ENCODE measurements at places on chromosomes 6 and 20.
A peak's percentile ranks its signal among the peaks of the same experiment; 100 is the strongest.

DNA sequence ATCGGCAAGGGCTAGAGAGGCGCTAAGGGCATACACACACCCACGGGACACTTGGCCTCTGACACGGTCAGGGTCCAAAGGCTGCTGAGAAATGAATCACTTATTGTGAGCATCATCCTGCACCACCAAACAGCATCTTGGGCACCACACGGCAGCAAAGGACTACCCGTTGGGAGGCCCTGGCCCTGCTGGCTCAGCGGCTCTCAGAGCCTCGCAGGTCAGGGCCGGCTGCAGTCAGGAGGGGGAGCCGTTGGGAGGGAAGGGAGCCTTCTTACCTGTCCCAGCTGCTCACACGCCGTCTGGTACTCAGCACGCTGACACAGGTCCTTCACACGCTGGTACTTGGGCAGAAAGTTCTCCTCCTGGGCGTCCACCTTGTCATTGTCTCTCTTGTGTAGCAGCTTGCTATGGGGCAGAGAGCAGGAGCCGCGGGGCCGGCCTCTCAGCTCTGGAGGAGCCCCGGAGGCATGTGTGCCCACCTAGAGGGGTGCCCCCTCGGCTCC is 109.0 kb downstream of the SULF2 start:
- no peak for DNase-seq

DNA sequence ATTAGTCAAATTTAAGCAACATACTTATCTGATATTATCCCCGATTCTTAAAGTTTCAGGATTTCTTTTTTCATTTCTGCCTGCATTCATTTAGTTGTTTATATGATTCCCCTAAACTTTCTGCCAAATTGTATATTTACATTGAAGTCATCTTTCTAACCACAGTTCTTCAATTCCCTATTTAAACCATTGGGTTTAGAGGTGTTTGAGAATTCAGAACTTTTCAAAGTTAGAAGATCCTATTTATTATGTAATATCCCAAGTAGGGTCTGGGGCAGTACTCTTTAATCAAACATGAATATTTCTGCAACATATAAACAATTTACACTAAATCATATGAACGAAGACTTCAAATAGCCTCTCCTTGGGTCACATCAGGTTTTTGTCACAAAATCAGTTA is 52.9 kb downstream of the KLHL31 start:
- DNase-seq: no peak

DNA sequence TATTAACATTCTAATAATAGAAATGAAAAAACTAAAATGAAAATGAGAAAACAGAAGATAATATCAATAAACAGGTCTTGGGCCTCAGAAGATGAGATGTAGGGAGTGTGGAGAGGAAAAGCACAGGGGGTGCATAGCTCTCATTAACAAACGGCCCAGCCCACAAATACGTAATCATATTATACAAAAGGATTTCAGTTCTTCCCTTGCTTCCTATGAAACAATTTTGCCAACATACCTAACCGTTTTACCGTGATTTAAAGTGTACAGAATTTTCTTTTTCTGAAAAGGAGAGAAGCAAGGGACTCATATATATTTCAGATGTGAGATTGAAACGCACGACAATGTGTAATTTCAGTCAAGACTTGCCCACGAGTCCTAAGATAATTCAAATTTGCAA is 136.0 kb downstream of the HFE start:
- no peak for DNase-seq

DNA sequence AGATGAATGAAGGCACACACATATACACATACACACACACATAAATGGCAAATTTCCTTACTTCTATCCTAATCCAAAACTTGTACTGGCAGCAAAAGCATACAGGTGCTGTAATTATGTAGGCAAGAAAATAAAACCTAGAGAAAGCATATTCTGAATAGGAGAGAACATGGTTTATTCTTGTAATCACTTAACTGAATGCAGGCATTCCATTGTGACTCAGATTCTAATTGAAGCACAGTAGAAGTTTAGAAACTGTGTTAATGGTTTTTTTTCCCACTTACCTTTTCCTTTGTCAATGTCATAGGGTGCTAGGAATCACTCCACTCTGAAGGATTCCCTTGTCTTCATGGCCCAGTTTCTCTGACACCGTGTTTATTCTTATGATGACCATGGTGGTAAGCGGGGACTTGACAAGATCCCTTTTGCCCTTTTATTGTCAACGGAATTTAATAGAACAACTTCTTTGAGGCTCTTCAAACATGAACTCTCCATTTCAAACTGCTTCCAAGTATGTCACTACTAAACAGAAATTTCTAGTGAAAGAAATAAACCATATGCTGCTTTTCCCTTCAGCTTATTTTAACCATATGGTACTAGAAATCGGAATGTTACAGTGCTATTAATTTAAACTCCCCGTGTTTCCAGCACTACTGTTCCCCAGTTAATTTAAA is 164.2 kb downstream of the OGFRL1 start:
- DNase-seq: no peak

GRCh38 chr6:144265390-144265789 is 19.7 kb upstream of the UTRN start:
- DNase-seq: no peak

DNA sequence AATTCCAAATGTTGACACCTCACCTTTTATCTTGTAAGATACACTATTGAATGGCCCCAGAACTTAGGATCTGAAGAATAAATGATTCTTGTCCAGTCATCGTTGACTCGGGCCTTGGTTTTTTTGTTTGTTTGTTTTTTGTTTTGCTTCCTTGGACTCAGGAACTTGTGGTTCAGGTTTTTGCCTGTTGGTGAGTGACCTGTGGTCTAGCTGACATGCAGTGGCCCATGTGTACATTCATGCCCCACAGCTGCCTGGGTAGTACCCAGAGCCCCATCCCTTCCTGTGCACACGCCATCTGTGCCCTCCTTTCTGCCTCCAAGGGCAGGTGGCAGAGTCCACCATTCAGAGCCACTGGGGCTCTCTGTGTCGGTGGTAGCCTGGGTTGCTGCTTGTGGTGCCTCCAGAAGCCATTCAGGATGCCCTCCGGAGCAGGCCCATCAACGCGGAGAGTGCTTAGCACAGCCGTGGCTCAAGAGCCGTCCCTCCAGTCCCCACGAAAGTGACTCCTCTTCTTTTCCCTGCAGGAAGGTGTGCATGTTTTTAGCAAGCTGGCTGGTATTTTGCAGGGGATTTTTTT is 85.9 kb downstream of the SYNJ2 start:
- no peak for DNase-seq

DNA sequence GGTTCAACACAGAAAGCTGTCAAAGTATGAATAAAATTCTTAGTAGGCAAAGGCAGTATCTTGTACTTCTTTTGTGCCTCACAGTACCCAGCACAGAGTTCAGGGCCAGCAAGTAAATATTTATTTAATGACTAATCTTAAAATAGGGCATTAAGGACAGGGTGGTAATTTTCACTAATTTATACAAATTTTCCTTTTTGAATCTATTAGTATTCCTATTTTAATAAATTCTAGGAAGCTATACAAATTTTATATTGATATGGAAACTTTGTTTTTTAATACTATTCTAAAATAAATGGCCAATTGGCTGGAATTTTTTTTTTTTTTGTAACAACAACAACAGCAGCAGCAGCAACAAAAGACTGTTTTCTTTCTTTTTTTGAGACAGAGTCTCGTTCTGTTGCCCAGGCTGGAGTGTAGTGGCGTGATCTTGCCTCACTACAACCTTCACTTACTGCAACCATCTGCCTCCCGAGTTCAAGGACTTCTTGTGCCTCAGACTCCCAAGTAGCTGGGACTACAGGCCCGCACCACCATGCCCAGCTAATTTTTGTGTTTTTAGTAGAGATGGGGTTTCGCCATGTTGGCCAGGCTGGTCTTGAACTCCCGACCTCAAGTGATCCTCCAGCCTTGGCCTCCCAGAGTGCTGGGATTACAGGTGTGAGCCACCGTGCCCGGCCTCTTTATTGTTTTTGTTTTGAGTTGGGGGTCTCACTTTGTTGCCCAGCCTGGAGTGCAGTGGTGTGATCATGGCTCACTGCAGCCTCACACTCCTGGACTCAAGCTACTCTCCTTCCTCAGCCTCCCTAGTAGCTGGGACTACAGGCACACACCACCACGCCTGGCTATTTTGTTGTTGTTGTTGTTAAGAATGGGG is 85.2 kb downstream of the FKBP5 start:
- no peak for DNase-seq

DNA sequence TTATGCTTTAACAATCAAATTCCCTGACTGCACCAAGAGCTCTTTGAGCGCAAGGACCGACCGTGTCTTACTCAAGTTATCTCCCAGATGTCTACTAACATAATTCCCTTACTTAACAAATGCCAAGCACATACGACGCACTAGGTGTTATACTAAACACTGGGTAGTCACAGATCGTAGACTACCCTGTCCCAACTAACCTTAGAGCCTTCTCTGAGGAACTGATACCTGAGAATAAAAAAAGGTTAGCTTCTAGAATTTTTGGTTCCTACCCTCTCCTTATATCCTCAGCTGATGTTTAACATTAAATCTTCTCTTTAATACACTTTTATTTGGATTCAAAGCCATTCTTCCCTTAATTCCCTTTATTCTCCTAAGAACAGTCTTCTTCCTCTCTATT is 38.5 kb downstream of the EPB41L2 start:
- DNase-seq: no peak

DNA sequence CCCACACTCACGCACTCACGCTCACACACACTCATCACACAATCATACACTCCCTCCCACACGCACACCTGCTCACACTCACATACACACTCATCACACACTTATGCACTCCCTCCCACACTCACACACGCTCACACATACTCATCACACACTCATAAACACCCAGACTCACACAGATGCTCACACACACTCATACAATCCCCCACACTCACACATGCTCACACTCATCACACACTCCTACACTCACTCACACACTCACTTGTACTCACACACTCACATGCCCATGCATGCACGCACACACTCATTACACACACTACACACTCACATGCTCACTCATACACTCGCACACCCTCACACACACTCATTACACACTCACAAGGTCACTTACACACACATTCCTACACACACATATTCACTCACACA is 131.1 kb upstream of the PDE10A start:
- no peak for DNase-seq

DNA sequence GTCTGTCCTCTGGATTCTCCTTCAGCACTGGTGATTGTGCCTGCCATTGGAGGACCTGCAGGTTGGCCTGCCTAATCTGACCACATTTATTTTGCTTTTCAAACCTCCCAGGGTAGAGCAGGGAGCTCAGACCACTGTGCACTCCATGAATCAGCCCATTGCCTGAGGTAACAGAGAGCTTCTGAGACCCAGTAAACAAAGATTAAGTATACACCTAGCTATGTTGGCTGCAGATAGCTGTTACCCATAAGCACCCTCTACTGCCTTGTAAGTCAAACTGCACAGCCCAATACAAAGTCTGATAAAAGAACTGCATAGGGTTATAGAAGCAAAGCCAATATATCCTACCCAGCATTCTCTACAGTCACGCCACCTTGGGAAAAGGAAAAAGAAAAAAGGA is 338.7 kb downstream of the HTR1B start:
- no peak for DNase-seq

- DNase-seq: peak; percentile 9
Measured at GRCh38 chr6:72348926-72349325, 272.9 kb upstream of the KCNQ5 start.

- DNase-seq: peak; percentile 35
Measured at GRCh38 chr20:1764136-1765033, 106.8 kb upstream of the SIRPG start.

- DNase-seq: no peak
Measured at GRCh38 chr20:37816726-37817125, 86.2 kb upstream of the VSTM2L start.

- DNase-seq: no peak
Measured at GRCh38 chr20:53786071-53786444, 192.4 kb upstream of the ZNF217 start.

GRCh38 chr20:584161-584970 is 25.7 kb downstream of the TCF15 start:
- no peak for DNase-seq

DNA sequence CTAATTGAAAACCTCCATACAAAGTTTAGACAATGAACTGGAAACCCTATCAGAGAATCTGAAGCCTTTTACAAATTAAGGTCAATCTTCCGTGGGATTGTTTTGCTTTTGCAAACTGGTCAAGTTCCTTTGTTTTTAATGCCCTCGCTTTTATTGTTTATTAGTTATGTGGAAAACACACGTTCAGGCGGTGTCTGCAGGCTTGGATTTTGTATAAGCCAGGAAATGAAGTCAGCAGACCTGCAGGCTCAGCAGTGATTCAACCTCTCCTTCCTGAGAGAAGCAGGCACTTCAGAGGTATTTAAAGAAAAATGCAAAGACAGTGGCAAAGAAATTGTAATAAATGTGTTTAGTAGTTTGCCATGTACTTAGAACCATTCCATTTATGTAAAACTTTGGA is 103.4 kb upstream of the PDE10A start:
- peak; percentile 5 for DNase-seq

DNA sequence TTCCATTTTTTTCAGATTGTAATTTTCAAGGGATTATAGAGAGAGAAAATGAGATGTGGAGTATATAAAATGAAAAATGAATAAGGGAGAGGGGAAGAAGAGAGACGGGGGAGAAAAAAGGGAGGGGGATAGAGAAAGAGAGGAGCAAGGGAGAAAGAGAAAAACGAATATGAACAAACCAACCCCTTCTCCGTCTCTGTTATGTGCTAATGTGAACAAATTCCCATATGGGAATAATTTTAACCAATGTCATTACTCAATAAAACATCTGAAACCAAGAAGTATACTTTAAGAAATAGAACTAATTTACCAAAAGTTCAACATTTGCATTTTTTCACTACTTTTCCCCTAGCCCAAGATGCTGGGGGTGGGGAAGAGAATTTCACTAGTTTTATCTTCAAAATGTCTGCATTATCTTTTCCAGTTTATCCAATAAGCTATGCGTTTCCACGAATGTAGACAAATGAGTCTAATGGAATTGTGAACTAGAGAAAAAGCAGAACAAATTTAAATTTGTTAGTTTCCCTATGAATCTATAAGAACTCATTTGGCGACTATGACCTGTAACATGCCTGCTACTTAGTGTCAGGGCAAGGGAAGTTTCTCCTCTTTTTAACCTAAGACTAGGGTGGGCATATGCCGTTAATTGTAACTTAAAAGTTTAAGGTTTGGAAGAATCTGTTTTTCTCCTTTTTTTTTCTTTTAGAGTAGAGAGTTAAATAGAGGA is 286.3 kb downstream of the BTBD9 start:
- DNase-seq: no peak

- DNase-seq: no peak
Measured at GRCh38 chr6:41252401-41253169, 24.4 kb downstream of the TREML4 start.

DNA sequence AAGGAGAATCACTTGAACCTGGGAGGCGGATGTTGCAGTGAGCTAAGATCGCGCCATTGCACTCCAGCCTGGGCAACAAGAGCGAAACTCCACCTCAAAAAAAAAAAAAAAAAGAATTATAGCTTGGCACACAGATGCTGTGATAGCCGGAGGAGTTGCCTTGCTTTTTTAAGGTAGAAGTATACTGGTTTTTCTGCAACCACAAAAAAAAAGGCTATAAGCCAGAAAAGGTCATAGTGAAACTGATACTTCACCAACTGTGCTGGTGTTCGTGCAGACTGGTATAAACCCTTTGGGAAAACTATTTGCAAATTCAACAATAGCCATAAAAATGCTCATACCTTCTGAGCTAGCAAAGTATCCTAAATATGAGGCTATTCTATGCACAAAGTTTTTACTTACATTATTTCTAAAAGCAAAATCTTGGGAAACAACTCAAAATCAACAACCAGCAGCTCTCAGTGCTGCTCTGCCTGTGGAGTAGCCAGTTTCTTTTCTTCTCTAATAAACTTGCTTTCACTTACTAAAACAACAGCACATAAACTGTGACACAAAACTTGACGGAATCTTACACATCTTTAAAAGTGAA is 44.0 kb downstream of the B4GALT5 start:
- DNase-seq: no peak

Measured in kidney epithelial cell (primary cell).